Dermis blood vessel endothelial cell (primary cell): ENCODE measurements at places on chromosomes 16 and 17. TPM values are rescaled to one million over a fixed set of nuclear protein-coding genes. Genes with fewer than 3 reads are reported as not detected.

Gene RBFOX1
- not detected in 2 replicates for total RNA-seq

Gene KRT33B
- not detected in 2 replicates for total RNA-seq

Gene TM4SF5
- total RNA-seq: not detected in 2 replicates

Gene COIL
- total RNA-seq: 16.5 and 18.8 TPM in 2 replicates

Gene DHX8
- total RNA-seq: 44.2 and 62.2 TPM in 2 replicates

Gene GGT6
- not detected in 2 replicates for total RNA-seq

Gene KRTAP1-5
- total RNA-seq: not detected in 2 replicates

DNA sequence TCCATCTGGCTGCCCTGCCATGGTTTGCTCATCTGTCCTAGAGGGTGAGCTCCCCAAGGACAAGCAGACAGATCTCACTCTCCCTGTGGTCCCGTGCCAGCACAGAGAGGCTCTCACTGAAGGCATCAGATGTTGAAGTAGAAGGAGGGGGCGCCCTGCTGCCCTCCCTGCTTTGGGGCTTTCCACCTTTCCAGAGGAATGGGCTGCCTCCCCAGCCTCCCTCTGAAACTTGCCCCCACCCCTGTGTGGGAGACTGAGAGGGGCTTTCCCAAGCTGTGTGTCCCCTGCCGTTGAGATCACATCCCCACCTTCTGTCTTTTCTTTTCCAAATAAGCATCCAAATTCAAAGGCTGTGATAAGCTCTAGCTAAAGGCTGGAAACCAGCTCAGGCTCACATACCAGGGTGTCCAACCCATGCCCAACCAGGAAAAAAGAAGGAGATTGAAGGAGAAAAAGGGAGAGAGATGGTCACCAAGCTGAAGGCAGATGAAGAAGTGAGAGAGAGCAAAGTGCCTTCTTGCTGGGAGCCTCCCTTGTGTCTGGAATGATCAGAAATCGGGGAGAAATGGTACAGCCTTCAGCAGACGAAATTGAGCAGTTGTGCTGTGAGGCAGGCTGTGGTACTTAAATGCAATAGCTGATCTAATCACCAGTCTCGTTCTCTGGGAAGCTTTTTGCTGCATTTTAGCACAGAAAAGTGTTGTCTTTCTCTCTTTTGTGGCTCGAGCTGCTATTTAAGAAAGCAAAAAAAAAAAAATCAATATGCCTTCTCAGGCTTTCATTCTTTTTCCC is 145.9 kb upstream of the LHX1 start:
- no peak for DNase-seq

GRCh38 chr17:45677770-45678169 is 106.3 kb upstream of the CRHR1 start:
- no peak for DNase-seq

GRCh38 chr16:81553814-81554675 is 109.4 kb downstream of the CMIP start:
- DNase-seq: peak; percentile 72

- no peak for DNase-seq
Observed at GRCh38 chr16:84161037-84161436, 15.9 kb downstream of the DNAAF1 start.

DNA sequence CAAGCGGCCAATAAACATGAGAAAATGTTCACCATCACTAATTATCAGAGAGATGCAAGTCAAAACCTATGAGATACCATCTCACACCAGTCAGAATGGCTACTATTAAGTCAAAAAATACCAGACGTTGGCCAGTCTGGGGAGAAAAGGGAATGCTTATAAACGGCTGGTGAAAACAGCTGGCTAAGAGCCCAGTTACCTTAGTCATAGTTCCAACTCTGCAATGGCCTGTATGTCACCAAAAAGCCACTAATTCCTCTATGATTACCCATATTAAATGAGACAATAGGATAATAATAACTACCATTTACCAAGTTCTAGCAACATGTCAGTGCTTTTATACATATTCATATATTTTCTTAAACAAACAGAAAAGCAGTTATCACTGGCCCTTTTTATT is 42.9 kb upstream of the CDRT4 start:
- peak; percentile 79 for DNase-seq

- DNase-seq: no peak
Observed at GRCh38 chr17:71558901-71559300, 561.9 kb upstream of the SOX9 start.

DNA sequence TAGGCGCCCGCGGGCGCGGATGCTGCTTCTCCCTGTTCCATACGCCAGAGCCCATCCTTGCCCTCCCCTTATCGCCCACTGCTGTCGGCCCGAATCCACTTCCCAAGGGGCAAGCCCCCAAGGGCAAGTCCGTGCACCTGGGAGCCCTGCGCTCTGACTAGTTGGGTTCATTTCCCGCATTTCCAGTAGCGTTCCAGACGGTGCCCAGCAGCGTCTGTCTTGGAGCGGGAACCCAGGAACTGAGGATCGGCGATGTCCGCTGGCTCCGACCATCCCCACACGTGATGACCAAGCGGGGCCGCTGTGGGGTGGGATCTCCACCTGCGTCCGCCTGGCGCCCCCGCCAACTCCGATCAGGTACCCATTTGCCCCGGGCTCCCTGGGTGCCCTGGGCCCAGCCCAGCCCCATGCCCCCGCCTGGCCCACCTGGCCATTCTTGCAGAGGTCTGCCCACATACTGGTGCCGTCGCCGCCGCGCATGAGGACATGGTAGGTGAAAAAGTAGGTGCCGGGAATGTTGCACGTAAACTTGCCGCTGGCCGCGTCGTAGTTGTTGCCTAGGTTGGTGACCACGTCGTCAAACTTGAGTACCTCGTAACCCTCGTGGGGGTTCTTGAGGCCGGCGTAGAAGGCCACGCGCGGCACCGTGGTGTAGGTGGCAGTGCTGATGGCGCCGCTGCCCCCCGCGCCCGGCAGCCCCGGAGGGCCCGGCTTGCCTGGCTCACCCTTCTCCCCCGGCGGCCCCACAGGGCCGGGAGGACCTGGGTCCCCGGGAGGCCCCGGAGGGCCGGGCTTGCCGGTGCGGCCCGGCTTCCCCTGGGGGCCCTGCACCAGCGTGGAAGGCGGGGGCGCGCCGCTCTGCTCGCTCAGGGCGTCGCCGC is 837 bp downstream of the C1QL1 start:
- no peak for DNase-seq

DNA sequence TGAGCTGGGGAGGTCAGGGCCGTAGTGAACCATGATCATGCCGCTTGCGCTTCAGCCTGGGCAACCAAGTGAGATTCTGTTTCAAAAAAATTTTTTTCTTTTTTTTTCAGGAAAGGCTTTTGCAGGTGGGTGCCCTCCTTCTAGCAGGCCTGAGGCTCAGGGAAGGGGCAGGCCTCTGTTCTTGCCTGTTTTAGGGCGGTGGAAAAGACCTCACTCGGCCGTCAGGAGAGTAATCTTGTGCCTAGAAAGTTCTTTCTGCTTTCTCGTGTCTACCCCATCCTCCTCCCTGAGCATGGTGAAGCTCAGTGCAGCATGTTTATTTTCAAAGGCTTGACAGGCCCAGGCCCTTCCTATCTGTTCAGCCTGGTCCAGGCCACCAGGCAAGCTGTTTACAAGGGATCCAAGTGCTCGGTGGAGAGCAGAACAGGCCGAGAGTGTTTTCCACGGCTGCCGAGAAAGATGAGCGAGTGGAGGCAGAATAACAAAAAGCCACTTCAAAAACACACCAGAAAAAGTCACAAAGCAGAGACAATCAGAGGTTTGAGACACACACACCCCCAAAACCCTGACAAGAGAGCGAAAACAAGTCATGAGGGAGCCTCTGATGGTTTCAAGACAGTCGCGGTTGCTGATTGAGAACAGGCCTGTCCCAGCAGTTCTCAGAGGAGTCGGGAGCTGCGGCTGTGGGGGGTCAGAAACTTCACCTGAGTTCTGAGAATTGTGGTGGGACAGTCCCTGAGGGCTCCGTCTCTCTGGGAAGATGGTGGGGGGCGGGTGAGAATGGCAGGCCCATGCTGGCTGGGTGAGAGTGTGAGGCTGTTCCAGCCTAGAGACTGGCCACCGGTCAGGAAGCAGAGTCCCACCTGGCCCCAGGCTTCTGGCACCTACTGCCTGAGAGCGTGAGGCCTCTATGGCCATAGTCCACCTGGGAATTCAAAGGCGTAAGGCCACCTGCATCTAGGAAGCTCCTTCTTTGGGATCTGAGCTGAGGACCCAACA is 37.5 kb upstream of the CCR7 start:
- DNase-seq: no peak

GRCh38 chr16:50227665-50228064 is 38.7 kb upstream of the ADCY7 start:
- DNase-seq: no peak

DNA sequence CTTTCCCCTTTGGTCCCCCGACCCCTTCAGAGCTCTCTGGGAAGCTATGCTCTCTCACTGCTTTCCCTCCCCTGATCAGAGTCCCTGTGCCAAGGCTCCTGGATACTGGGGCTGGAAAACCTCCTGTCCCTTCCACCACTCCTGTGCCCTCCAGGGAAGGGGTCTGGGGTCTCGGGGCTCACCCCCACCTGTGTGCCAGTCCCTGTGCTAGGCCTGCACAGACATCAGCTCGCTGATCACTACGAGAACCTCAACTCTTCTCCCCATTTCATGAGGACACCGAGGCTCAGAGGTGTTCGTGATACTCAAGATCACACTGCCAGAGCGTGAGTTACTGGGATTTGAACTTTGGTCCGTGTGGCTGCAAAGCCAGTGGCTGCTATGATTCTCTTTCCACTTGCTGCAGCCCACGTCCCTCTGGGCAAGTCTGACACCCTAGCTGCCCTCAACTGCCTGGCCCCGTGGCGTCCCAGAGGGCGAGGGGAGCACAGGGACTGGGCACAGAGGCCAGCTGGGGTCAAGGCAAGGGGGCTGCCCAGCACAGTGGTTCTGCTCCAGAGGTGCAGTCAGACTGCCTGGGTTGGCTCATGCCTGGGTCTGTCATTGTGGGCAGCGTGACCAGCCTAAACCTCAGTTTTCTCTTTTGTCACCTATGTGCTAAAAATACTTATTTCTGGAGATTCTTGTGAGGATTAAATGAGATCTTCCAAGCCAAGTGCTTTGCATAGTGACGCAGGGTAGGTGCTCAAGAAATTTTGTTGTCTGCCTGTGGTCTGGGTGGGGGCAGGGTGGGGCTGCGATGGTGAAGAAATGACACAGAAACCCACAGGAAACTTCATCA is 43.8 kb upstream of the TOB1 start:
- no peak for DNase-seq

DNA sequence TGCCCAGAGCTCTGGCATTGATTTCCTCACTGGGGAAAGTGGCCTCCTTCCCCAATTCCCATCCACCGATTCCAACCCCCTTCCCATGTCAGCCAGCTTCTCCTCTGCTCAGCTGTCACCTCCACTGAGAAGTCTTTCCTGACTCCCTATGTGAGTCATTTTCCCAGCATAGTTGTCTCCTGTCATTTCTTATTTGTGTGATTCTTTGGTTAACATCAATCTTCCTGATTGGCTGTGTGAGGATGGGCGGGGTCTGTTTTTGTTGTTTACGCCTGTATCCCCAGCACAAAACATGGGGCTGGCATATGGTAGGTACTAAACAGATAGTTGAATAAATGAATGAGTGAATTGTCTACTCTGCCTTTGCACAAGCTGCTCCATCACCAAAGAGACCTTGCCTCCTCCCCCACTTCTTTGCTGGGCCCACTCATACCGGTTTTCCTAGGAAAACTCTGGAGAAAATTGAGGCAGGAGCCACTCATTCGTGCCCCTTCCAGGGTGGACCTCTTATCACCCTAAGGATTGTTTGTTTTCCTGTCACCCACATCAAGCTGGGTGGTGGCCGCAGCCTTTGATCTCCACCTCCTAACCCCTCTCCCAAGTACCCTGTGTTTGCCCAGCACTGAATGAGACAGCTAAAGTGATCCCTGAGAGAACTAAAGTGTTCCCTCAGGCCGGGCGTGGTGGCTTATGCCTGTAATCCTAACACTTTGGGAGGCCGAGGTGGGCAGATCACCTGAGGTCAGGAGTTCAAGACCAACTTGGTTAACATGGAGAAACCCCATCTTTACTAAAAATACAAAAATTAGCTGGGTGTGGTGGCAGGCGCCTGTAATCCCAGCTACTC is 1.2 kb upstream of the GRB7 start:
- DNase-seq: no peak
